ENCODE measurements at places on chromosomes 3 and 15.

DNA sequence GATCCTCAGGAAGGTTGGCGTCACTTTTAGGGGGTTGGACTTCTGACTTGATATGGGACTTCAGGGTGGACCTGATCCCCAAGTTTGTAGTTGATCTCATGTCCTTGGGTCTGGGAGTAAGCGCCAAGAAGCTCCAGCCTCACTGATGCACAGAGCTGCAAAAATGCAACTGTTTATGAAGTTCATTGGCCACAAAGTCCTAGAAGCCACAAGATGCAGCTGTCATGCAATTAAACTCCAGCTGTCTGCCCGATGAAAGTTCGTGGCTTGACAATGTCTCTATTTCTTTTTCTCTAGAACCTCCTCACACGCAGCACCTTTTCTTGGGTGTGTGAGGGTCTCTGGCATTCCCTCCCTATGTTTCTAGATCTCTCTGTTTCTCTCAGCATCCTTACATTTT, 9.2 kb upstream of the ACAN start:
- no peak for DNase-seq
- no peaks in the 10 kb centered on the region for H3K36me3 ChIP-seq
- no peak overlapping the region for H3K27ac ChIP-seq
- H3K27me3 ChIP-seq, result no peaks in the 10 kb centered on the region

DNA sequence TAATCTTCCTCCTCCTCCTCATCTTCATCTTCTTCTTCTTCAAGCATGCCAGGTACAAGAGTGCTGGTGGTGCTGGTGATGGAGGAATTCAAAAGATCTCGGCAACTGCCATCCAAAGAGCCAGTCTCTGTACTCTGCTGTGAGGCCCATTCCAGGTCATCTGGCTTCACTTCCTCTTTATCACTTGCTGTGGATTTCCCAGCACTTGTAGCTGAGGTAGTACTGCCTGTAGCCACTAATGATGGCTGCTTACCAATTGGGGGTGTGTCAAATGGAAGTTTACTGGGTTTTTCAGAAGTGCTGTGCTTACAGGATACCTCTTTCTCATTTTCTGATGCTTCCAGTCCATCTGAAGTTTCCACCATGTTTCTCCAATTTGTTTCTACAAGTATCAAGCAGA, 28.8 kb upstream of the SHC4 start:
- H3K27ac ChIP-seq, result no peak overlapping the region
- H3K27me3 ChIP-seq, result no peaks in the 10 kb centered on the region
- no peaks in the 10 kb centered on the region for H3K36me3 ChIP-seq

DNA sequence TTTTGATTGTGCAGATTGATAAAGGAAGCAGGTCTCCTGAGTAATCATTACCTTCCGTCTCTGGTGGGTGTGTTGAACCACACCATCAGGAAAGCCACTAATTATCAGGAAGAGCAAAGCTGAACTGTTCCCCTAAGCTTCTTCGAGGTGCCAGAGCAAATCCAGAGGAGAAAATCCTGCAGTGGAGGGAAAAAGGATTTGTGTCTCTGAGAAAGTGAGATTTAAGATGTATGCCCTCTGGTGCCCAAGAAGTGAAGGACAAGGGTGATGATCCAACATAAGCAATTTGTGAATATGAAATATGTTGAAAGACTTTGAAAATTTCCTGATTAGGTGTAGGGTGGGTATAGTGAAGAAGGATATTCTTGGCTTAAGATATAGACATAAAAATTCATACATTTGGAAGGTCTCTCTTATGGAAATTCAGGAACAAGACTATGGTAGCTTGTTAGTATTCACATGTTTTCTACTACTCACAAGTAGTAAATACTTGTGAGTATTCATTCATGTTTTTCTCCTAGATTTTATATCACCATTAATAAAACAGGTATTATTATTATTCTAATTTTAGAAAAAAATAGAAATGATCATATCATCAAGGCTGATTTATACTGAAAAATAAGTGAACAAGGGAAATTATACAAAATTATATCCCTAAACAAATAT, 34.8 kb downstream of the COMMD2 start:
- no peaks in the 10 kb centered on the region for H3K4me1 ChIP-seq
- no peak overlapping the region for H3K27ac ChIP-seq
- H3K4me3 ChIP-seq, result peak overlapping the region; percentile 27
- peak; percentile 73 for DNase-seq
- H3K27me3 ChIP-seq, result no peaks in the 10 kb centered on the region
- H3K36me3 ChIP-seq, result no peaks in the 10 kb centered on the region

GRCh38 chr15:71591057-71591456, 219.3 kb upstream of the NR2E3 start:
- H3K27me3 ChIP-seq, result no peaks in the 10 kb centered on the region
- DNase-seq, result no peak
- no peak overlapping the region for H3K27ac ChIP-seq
- no peaks in the 10 kb centered on the region for H3K36me3 ChIP-seq
- no peak overlapping the region for H3K4me3 ChIP-seq

- no peak overlapping the region for H3K27ac ChIP-seq
- H3K27me3 ChIP-seq, result no peaks in the 10 kb centered on the region
- peak; percentile 16 for DNase-seq
- no peaks in the 10 kb centered on the region for H3K36me3 ChIP-seq
- H3K4me1 ChIP-seq, result no peaks in the 10 kb centered on the region
- H3K4me3 ChIP-seq, result no peak overlapping the region
Measured at GRCh38 chr3:10443272-10444109, 61.9 kb downstream of the ATP2B2 start.
